ENCODE measurements at places on chromosomes 12 and 14.

DNA sequence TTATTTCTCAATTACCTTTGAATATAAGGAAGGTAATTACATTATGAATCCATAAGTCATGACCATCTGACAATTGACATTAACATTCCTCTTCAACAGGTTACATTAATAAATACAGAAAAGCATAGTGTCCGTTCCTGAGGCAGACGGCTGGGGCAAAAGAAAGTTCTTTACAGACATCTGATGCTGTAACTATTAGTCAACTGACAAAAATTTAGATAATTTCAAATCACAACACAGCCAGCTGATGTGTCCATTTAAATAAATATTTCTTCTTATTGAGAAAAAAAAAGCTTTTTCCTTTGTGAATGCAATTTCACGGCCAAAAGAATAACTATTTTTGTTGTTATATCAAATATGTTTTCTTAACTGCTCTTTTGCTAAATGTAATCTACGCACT lies 9.2 kb upstream of the PYROXD1 start:
- DNase-seq = no peak

- no peak for DNase-seq
Observed at GRCh38 chr12:105504286-105504685, 173.8 kb downstream of the C12orf75 start.

DNA sequence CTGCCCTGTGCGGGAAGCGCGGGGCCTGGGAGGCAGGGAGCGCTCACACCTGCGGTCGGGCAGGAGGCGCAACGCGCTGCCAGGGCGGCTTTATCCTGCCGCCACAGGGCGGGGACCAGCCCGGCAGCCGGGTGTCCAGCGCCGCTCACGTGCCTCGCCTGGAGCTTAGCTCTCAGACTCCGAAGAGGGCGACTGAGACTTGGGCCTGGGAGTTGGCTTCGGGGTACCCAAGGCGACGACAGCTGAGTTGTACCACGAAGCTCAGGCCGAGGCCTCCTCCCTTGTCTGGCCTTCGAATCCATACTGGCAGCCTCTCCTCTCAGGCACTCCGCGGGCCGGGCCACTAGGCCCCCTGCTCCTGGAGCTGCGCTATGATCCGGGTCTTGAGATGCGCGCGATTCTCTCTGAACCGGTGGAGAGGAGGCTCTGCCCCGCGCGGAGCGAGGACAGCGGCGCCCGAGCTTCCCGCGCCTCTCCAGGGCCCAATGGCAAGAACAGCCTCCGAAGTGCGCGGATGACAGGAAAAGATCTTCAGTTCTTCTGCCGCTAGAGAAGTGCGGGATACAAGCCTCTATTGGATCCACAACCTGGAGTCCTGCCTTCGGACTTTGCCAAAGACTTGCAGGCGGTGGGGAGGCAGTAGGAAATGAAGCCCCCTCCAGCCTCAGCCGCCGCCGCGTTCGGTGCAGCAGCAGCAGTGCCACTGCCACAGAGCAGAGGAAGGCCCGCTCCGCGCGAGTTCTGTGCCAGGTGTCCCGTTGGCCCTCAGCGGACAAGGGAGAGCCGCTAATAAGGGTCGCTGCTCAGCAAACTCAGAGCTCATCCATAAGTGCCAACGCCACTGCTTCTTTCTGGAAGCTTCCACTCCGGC lies 6.8 kb downstream of the SIX1 start:
- DNase-seq = no peak

DNA sequence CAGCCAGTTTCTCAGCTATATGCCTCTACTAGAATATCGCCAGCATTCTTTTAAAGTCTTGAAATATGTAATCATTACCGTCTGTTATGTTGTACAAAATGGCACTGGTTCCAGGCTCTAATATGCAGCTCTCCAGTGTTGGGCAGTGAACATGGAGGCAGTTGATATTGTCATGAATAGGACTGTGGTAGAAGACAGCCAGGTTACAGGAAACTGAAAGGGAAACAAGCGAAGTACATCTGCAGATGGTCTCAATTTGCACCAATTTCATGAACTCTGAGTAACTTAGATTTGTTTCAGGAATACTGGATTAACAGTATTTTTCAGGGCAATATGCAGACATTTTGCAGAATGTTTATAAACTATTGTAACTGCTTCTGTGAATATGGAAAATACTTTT lies 13.4 kb upstream of the KLHL42 start:
- no peak for DNase-seq

- no peak for DNase-seq
Observed at GRCh38 chr12:17104801-17105200, 498.8 kb upstream of the LMO3 start.

GRCh38 chr12:123519141-123520001 lies 14.1 kb downstream of the RILPL1 start:
- no peak for DNase-seq

DNA sequence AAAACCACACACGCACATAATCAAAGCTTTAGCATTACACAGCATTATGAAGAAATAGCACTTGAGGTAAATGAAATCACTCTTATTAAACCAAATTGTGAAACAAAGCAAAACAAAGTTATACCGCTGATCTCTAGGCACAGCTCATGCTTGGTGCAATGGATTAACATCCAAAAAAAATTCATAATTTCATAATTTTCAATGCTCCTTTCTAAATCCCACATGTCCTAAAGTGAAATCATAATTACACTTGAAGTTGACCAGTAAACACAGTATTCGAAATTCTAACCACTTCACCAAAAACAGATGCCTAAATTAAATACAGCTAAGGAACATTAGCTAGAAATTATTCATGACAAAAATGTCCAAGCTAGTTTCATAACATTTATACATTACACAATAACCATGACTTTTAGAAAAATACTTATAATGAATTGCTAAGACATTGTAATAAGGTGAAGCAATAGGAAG lies 1.5 kb downstream of the MLH3 start:
- no peak for DNase-seq

DNA sequence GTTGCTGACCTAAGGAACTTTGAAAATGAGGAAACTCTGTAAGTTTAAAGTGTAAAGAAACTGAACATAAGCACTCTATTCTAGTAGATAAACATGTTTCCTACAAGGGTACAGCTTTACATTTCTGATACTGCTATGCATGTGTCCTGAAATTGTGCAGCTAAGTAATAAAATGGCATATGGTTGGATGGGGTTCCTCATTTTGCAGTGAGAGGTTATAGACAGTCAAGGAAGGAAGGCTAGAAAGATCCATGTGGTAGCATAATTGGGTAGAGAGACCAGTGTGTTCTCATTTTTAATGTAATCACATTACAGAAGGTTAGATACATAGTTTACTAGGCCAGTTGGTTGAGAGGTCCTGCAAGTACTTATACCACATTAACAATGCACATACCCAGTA lies 477.0 kb downstream of the TMEM121 start:
- DNase-seq = no peak

DNA sequence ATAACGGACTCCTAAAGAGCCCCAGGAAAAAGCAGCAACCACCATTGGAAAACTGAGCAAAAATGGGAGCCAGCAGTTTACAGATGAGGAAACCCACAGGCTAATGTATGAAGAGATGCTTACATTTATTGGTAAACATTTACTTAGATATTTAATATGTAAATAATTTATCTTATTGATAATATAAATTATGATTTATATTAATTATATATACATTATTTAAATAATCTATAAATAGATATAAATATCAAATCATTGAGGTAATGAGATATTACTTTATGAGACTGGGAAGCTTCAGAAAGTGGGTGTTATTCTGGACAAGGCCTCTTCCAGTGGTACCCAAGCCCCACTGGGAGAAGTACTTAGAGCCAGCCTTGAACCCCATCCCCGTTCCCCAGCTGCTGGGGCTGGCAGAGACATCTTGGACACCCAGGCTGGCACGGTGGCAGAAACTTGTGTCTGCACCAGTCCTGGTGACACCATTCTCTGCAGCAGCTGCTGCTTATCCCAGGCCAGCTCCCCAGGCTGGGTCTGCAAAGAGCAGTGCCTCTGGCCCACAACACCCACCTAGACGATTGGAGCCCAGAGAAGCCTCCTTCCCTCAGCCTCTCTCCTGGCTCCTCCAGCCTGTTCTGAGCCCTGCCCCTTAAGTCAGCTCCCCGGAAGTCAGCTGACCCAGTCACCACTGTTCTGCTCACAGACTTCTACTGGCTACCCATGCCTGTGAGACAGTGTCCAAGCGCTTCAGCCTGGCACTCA lies 25.9 kb downstream of the ISCA2 start:
- no peak for DNase-seq

DNA sequence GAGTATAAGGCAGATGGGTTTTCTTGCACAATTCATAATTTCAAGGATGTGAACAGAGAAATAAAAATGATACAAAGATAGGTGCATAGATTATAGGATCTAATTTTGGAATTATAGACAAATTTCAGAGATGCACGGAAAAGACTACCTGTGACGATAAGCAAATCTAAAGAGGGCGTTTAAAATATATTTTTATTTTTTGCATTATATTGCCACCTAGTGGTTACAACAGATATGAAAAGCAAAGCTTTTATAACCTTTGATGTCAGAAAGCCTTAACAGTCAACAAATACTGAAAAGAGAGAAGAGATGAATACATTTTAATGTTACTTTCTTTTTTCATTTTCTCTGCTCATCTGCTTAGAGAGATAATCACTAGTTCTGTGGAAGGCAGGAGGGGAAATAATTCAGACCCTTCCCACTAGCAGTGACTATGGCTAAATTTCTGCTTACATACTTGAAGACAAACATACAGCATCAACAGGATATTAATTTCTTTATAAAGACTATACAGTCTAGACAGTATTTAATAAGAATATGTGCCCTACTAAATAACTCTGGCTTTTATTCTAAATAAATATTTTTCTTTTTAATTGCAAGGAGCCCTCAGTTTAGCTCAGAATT lies 46.3 kb downstream of the NTS start:
- no peak for DNase-seq

DNA sequence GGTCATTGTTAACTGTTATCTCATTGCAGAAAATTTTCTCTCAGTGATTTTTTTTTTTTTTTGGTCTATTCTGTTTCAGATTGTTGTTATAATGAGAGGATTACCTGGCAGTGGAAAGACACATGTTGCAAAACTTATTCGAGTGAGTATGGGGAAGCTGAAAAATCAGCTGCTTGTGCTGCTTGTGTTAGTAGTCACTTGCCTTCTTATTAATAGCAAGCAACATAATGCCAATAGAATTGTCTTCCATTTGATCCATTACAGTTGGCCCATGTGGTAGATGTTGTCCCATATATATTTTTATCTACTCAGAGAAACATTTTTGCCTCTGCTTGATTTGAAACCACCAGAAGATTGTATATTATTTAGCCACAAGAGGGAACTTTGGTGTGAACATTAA lies 53.0 kb downstream of the YLPM1 start:
- DNase-seq = no peak
